ENCODE measurements at places on chromosomes 2 and 18.

GRCh38 chr2:29064346-29064715 is 10.0 kb downstream of the PCARE start:
- no peak for DNase-seq

DNA sequence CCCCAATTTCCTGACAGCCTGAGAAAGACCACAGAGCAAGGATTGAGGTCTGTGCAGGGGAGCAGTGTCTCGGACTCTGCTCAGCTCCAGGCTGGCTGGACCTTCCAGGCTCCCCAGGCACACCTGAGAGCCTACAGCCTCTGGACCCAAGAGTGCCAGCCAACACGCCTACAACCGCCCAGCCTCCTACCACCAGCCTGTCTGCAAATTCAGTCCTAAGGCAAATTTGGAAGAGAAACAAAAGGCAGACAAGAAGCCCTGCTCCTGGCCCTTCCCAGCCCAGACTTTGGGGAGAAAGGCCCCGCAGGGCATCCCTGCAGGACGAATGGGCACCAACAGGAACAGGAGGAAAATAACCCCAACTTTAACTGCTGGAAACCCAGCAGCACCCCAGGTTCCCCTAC is 1.9 kb downstream of the HS6ST1 start:
- DNase-seq = no peak

- no peak for DNase-seq
These were observed 135.4 kb downstream of the BCL2 start for GRCh38 chr18:63183952-63184770.

DNA sequence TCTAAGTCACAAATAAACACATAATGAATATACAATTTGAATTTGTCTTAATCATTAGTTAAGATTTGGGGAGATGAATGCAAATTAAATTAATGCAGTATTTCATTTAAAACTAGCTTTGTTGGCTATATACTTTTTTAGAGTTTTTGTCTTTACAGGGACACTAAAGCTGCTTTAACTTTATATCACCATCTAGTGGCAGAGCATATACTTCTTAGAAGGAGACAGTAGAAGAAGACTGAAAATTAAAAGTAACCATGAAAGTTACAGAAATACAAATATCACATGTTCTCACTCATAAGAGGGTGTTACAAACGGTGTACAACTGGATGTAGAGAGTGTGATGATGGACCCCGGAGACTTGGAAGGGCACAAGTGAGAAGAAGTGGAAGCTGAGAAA is 268.3 kb upstream of the NETO1 start:
- DNase-seq = no peak

GRCh38 chr2:195457873-195458272 is 199.2 kb upstream of the SLC39A10 start:
- no peak for DNase-seq

- no peak for DNase-seq
These were observed 25.7 kb downstream of the SRBD1 start for GRCh38 chr2:45585267-45585861.

DNA sequence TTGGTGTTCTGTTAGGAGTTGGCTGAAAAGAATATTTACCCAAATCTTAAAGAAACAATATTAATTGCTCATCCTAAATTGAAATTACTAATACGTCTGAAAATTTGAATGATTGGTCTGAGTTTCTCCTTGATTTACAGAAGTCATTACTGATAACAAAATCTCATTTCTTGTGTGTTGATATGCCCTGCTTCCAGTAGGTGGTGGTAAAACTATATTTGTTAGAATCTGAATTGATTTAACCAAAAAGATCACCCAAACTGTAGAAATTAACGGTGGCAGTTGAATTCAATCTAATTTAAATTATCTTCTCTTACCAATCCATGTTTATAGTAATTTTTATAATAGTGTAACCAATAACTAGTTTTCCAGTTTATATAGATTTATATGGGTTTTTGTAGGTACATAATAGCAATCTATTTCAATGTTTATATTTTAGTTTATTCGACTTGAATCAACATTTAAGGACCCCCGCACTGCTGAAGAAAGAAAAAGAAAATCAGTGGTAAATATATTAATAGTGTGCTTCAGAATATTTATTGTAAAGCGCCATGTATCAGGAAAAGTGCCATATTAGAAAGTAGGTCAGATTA is 38.3 kb downstream of the PAPOLG start:
- no peak for DNase-seq

GRCh38 chr2:72649810-72650209 is 176.0 kb downstream of the EXOC6B start:
- no peak for DNase-seq

DNA sequence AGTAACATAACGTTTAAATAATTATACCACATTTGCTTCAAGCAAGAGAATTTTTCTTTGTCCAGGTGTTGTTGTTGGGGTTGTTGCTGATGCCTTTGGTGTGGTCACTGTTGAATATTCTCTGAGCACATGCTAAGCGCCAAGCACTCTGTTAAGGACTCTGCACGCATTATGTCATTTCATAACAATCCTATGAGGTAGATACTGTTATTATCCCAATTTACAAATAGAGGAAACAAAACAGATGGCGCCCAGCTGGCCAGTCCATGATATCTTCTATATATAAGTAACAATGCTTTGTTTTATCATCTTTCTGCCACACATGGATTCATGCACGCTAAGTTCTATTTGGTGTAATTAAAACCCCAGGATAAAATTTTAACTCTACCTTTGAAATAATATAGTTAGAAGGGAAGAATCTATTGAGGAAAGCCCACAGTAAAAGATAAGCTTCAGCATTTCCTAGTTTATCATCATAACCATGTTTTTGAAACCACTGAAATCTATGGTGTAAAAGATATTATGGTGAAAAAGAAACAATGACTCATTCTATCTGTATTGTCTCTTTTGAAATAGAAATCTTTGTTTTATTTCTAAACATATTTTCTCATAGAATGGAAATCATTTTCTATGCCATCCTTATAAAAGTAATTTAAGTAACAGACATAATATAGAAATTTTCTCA is 199.7 kb downstream of the PID1 start:
- no peak for DNase-seq

DNA sequence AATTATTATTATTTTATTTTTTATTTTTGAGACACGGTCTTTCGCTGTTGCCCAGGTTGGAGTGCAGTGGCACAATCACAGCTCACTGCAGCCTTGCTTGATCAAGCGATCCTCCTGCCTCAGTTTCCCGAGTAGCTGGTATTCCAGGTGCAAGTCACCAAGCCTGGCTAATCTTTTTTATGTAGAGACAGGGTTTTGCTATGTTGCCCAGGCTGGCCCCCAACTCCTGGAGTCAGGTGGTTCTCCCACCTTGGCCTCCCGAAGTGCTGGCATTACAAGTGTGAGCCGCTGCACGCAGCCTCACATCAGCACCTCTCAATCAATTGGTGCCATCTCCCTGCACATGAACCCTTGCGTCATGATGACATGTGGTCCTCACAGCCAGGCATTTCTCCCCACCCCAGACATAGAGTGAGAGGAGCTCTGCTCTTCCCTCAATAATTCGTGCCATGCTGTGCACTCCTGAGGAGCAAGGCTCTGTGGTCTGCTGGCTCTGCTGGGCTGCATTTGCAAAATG is 5.9 kb downstream of the INPP5D start:
- DNase-seq = no peak

DNA sequence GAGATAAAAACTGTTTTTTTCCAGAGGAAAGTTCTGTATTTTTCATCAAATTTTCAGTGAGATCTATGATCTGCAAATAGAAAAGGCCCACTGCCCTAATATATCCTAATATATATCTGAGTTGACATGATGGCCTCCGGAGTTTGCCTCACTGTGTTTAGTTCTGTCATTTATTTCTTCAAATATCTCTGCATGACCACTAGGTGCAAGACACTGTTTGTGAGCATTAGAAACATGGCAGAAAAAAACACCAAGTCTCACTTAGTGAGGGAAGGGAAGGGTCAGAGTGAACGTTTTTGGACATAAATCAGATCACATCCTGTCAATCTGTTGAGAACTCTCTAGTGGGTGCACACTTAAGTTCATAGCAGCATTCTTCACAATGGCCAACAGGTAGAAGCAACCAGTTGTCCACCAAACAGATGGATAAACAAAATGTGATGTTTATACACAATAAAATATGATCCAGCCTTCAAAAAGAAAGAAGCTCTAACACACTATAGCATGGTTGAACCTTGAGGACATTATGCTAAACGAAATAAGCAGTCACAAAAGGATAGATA is 53.4 kb downstream of the SPIRE1 start:
- no peak for DNase-seq

GRCh38 chr2:162344617-162344950 is 652 bp downstream of the GCA start:
- no peak for DNase-seq

- DNase-seq = no peak
These were observed 79.3 kb downstream of the SDC1 start for GRCh38 chr2:20145497-20146193.

- no peak for DNase-seq
These were observed 12.4 kb upstream of the IGFBP2 start for GRCh38 chr2:216620786-216621185.

GRCh38 chr2:60522462-60522861 is 31.0 kb downstream of the BCL11A start:
- DNase-seq = no peak

GRCh38 chr18:36700955-36701354 is 127.8 kb downstream of the TPGS2 start:
- DNase-seq = no peak

DNA sequence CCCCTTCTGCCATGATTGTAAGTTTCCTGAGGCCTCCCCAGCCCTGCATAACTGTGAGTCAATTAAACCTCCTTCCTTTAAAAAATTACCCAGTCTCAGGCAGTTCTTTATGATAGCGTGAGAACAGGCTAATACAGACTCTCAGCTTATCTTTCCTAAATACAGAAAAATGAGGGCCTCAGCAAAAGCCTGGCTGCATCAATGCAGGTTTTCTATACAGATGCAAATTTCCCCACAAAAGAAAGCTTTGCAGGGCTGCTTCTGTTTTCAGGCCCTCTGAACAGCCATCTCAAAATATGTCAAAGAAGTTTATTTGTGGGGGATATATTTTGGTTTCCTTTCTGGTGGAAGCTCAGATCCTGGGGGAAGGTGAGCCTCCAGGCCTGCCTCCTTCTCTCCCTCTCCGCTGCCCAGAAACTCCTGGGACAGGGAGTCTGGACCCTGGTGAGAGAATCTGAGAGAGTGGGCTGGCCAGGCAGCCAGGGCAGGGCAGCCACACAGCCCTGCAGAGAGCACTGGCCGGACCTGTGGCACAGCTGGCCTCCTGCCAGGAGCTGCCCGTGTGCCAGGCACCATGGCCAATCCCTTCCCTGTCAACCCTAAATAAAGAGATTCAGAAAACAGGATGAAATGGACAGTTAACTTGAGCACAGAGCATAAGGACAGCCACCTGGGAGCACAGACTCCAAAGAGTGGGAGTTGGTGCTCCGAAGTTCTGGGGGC is 21.6 kb upstream of the AGXT start:
- DNase-seq = no peak

GRCh38 chr2:181780047-181780651 is 99.8 kb upstream of the NEUROD1 start:
- no peak for DNase-seq

- DNase-seq = no peak
These were observed 27.9 kb downstream of the PUM2 start for GRCh38 chr2:20322527-20323300.

DNA sequence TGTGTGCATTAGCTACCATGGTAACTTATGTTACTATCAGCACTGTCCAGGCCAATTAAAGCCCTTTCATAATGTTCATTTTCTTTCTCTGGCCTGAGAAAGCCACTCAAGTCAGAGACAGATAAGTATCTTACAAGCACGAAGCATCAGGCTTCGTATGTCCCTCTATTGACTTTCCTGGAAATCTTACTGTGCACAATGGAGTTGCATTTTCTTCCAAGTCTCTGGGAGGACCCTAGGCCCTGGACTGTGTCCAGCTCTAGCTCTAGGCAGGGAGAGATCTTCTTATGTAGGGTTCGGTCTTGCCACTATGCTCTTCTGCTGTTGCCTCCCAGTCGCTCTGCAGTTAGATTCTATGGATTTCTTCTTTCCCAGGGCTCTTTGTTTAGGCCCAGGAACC is 40.0 kb upstream of the ITGA6 start:
- DNase-seq = no peak

DNA sequence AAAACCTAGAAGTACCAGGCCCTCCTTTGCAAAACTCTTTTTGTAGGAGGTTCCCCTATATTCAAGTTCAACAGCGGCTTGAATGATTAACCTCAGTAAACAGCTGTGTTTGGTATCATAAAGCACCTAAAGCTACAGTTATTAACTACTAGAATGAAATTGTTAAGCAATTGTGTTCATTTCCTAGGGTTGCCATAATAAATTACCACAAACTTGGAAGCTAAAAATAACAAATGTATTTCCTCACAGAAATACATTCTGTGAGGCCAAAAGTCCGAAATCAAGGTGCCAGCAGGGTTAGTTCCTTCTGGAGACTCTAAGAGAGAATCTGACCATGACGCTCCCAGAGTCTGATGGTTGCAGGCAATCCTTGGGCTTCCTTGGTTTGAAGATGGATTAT is 202.1 kb upstream of the ACVR2A start:
- no peak for DNase-seq

DNA sequence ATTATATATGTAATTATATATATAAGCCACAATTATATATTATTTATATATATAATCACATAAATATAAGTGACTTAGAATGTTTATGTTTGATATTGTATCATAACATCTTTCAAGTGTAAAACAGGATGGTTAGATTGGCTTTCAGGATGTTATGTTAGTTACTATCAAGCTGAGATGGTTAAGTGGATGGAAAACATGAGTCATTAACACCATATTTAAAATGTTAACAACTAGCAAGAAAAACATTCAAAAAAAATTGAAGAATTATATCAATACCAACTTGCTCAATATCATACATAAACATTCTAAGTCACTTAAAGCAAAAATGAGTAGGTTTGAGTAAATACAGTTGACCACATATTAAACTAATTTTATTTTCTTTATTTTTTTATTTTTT is 21.8 kb upstream of the RAB27B start:
- no peak for DNase-seq

GRCh38 chr18:44920441-44920840 is 239.8 kb downstream of the SETBP1 start:
- DNase-seq = no peak

DNA sequence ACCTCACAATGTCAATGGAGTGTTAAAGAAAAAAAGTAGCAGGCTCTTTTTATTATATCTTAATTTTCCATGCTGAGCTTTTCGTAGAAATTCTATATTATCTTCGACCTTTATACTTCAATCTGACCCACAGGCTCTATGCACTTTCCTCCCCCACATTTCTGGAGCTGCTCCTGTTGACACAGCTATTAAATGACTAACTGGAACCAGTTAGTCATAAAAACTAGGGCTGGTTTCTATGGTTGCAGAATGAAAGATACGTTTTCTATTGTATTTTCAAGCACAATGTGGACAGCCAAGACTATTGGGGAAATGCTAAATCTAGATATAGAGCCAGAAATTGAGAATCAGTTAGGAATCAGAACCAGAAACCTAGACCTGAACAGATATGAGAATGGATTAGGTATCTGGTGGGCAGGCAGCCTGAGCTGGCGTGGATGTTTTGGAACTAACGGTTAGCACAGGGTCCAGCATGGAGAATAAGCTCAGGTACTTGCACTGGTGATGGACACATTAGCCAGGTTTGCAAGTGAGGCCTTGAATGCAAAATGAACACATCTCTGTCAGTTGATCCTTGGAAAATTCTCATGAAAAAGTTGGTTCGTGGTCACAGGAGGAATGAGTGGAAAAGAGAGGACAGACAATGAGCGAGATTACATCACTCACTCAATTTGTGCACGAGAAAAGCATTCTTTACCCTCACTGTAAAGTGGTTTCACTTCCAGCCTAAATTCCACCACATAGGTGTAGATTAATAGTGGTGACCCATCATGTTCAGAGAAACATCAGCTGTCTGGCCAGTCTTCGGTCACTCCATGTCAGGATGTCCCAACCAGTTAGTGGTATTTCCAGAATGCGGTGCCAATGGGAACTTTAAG is 144.6 kb upstream of the EPHA4 start:
- DNase-seq = no peak

Data from stimulated activated CD4-positive, alpha-beta T cell treated with anti-CD3 and anti-CD28 coated beads, Interleukin-15, amount 100 ng/mL, for 48 hours (primary cell).